Esophagus muscularis mucosa (tissue), 4 donors: ENCODE measurements at places on chromosomes 1 and 21. TPM values are rescaled to one million over a fixed set of nuclear protein-coding genes. Genes with fewer than 3 reads are reported as not detected.

DNA sequence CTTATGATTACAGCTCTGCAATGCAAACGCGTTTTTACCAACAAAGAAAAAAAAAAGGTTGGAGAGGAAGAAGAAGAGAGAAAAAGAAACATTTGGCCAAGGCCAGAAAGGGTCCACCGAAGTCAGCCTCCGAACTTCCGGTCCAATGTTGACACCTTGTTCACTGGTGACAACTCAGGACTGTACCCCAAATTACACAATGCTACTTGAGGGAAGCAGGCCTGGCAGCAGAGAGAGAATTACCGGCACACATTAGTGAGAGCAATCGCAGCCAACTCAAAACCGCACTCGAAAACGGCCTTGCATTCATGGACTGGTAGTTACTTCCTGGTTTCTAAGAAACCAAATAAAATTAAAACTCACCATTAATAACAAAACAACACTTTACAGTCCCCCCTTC is 652.5 kb downstream of the KIF26B start:
- DNase-seq = no peak

SAMD11 gene
- total RNA-seq = 28.8 TPM

GRCh38 chr1:1554550-1554925 is 14.1 kb upstream of the TMEM240 start:
- DNase-seq = no peak

- no peak for DNase-seq
These were observed 52.9 kb downstream of the MATN1 start for GRCh38 chr1:30670240-30671060.

DNA sequence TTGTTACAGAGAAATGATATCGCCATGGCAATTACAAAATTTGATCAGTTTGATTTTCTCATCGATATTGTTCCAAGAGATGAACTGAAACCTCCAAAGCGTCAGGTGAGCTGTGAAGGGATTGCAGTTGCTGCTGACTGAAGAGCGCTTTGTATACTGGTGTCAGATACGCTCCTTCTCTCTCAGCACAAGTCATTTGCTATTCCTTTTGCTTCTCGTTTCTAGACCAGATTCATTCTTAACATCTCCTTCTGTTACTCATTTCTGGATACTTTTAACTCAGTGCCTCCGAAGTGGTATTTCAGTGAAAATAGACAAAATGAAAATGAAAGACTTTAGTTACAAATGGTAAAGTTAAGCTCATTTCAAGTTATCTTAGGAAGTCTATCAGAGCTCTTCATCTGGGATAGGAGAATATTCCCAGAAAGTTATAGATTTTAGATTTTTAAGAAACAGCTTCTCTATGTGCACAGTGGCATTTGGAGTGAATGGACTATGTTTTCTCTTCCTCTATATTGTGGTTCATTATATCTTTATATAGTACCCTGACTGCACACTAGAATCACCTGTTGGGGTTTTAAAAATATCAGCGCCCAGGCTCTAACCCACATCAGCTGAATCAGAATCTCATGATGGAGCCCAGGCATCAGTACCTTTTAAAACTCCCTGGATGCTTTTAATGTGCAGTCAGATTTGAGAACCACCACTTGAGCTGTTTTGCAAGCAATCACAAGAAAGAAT is 30.3 kb upstream of the KCNQ4 start:
- no peak for DNase-seq
